Muscle of leg (tissue), 16 donors: ENCODE measurements at places on chromosomes 4 and X. TPM values are rescaled to one million over a fixed set of nuclear protein-coding genes. Genes with fewer than 3 reads are reported as not detected.

Gene ARHGAP6
- 8.5 TPM for polyA plus RNA-seq

Gene RFC1
- polyA plus RNA-seq, result 29.1 TPM

Gene TMPRSS11F
- polyA plus RNA-seq, result not detected

Gene ASB12
- 21.0 TPM for polyA plus RNA-seq

Gene PDZD4
- polyA plus RNA-seq, result 3.2 TPM

Gene TCEAL2
- 2.6 TPM for polyA plus RNA-seq

Gene VSIG4
- 14.1 TPM for polyA plus RNA-seq

Gene COL25A1
- 4.5 TPM for polyA plus RNA-seq

Gene CLTRN
- 0.46 TPM for polyA plus RNA-seq

Gene DMP1
- 0.07 TPM for polyA plus RNA-seq

Gene TAF7L
- 0.15 TPM for polyA plus RNA-seq

Gene GLUD2
- polyA plus RNA-seq, result 2.6 TPM

Gene STPG2
- polyA plus RNA-seq, result 0.12 TPM

Gene CDS1
- polyA plus RNA-seq, result 0.19 TPM

Gene FRG2
- not detected for polyA plus RNA-seq

DNA sequence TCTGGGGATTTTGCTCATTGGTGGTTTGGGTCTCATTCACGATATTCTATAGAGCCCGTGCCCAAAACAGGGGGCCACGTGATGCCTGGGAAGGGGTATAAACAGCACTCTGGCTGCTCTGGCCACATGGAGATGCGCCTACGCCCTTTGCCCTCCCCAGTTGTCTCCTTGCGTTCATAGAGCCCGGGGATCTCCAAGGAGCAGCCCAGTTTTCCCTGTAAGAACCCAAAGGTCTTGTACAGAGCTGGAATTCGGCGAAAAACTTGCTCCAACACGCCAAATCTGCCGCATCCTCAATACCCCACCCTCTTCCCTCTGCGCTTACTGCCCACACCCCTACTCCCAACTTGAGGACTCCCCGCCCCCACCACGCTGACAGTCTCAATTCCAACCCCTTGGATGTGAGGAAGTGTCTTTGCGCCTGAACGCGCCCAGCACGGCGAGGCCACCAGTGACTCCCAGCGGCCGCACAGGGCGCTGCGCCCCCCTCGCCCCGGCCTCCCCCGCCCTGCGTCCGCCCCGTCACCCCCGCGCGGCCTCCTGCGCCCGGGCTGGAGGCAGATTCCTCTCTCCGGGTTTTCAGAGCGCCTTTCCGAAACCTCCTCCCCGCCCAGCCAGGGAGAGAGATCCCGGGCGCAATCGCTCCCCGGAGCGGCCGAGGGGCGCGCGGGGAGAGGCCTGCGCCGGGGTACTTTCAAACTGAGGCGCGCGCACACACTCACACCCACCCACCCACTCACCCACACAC is at the start of gene NHS:
TSS of gene NHS (plus strand) at position 582 of the 748 bp plus-strand sequence. CDS start 558 bp downstream, outside the sequence.
- peak; percentile 86 for DNase-seq

GRCh38 chr4:145907390-145907789 is 31.2 kb downstream of the ZNF827 start:
- peak; percentile 33 for DNase-seq

DNA sequence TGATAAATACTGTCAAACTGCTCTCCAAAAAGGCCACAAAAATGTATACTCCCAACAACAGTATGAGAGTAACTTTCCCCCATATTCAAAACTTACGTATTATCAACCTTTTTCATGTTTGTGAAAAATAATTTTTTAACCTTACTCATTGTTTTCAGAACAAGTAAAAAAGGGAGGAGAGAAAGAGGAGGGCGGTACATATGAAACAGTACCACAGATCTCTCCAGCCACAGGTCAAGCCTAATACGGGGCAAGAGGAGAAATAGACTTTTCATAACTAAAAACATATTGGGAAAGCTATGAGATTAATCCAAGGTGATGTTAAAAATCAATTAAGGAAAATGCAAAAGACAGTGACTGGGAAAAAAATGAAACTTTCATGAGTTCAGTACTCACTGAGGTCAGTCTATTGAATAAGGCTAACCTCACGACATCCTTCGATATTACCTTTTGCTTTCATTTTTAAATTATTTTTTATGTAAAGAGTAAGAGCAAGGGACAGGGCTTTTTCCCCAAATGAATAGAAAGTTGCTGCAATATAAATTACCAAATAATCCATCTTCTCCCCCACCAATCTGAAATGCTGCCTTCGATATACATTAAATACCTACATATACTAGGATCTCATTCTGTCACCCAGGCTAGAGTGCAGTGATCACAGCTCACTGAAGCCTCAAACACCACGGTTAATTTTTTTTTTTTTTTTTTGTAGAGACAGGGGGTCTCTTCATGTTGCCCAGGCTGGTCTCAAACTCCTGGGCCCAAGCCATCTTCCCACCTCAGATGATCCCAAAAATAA is 25.3 kb downstream of the FBXW7 start:
- DNase-seq, result no peak

DNA sequence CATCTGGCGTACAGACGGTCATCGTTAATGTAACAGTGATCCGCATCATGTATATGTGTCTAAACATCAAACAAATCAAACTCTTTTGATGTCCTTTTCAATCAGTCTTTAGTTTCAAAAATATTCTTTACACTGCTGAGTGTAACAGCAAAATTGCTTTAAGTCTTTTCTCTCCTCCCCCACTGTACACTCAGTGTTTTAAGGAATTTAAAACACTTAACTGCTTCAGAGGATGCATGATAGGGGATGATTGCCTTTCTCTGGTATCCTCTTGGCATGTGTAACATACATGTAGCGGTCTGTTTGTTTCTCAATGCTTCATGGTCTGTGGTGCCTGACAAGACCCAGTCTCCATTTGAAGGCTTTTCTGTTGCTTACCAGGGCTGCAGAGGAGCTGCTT is 41.6 kb downstream of the LIMCH1 start:
- no peak for DNase-seq

DNA sequence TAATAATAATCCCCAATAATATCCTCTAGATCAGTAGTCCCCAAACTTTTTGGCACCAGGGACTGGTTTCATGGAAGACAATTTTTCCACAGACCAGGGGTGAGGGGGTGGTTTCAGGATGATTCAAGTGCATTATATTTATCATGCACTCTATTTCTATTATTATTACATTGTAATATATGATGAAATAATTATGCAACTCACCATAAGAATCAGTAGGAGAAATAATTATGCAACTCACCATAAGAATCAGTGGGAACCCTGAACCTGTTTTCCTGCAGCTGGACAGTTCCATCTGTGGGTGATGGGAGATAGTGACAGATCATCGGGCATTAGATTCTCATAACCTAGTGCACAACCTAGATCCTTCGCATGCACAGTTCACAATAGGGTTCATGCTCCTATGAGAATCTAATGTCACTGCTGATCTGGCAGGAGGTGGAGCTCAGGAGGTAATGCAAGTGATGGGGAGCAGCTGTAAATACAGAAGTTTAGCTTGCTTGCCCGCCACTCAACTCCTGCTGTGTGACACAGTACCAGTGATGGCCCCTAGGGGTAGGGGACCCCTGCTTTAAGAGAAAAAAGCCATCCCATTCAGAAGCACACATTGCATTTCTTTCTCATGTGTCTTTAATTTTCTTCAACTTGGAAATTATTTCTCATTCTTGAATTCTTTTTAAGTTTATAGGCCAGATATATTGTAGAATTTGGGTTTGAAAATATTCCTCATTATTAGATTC is 16.0 kb upstream of the SH3RF1 start:
- DNase-seq, result no peak

DNA sequence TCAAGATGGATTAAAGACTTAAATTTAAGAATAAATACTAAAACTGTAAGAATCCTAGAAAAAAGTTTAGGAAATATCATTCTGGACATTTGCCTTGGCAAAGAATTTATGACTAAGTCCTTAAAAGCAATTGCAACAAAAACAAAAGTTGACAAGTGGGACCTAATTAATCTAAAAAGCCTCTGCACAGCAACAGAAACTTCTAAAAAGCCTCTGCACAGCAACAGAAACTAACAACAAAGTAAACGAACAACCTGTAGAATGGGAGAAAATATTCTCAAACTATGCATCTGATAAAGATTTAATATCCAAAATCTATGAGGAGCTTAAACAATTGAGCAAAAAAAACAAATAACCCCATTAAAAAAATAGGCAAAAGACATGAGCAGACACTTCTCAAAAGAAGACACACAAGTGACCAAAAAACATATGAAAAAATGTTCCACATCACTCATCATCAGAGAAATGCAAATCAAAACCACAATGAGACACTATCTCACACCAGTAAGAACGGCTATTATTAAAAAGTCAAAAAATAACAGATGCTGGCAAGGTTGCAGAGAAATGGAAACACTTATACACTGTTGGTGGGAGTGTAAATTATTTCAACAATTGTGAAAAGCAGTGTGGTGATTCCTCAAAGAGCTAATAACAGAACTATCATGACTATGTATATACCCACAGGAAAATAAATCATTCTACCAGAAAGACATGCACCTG is 5.5 kb upstream of the OPRPN start:
- DNase-seq, result no peak

GRCh38 chr4:96407225-96407624 is 567.3 kb downstream of the PDHA2 start:
- DNase-seq, result no peak

DNA sequence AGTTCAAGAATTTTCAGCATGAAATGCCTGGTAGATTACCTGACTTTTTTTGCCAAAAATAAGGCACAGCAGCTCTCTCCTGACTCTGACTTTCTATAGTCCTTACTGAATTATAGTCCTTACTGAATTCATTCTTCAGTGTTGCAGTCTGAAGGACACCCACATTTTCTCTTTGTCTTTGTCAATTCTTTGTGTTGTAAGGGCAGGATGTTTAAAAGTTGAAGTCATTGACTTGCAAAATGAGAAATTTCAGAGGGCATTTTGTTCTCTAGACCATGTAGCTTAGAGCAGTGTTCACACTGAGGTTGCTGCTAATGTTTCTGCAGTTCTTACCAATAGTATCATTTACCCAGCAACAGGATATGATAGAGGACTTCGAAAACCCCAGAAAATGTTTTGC is 168.0 kb downstream of the SOWAHB start:
- no peak for DNase-seq

DNA sequence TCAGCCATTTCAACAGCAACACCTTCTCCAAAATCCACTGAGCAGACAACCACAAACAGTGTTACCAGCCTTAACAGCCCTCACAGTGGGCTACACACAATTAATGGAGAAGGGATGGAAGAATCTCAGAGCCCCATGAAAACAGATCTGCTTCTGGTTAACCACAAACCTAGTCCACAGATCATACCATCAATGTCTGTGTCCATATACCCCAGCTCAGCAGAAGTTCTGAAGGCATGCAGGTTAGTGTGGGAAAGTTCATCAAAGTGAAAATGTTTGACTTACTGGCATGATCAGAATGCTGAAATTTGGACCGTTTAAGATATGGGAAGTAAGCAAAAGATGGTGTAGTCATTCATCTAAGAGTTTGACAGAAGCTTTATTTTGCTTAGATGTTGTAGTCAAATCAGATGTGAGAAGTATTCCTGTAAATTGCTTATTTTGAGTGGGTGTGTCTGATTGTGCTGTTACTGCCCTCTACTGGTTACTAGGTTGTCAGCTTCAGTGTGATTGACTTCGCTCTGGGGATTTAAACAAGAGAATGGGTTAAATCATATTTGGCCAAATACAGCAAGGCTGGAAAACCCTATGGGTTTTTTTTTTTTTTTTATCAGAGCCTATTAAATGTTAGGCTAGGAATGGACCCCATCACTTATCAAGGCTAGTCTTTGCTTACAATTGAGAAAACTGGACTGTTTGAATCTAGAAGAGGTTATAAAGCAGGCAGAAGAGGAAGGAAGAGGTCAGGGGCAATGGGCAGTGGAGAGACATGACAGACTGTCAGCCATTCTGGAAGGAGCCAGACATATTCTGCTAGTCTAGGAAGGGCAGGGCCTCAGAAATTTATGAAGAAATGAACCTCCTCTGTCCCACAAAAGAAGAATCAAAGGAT is 130.3 kb downstream of the DIPK2B start:
- peak; percentile 54 for DNase-seq

DNA sequence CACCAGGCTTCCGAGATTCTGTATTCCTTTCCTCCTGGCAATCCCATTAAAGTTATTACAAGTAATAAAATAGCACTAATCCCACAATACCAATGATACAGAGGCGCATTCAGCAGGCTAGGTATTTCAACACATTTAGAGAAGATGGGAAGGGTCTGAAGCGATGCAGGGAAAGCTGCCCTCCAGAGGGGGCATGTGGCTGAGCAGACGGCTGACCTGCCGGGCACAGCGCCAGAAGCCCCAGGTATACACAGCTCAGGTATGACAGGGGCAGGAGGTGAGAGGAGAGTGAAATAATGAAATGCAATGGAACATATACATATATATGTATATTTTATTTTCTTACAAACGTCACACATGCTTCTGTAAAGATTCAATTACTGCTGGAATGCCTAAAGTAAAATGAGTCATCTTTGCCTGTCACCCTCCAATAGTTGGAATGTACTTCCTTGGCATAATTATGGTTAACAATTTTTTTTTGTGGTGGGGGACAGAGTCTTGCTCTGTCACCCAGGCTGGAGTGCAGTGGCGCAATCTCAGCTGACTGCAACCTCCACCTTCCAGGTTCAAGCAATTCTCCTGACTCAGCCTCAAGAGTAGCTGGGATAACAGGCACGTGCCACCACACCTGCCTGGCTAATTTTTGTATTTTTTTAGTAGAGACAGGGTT is 21.3 kb upstream of the CDKN2AIP start:
- no peak for DNase-seq

- DNase-seq, result peak; percentile 9
Measured at GRCh38 chr4:151930372-151930771, 169.6 kb upstream of the GATB start.

DNA sequence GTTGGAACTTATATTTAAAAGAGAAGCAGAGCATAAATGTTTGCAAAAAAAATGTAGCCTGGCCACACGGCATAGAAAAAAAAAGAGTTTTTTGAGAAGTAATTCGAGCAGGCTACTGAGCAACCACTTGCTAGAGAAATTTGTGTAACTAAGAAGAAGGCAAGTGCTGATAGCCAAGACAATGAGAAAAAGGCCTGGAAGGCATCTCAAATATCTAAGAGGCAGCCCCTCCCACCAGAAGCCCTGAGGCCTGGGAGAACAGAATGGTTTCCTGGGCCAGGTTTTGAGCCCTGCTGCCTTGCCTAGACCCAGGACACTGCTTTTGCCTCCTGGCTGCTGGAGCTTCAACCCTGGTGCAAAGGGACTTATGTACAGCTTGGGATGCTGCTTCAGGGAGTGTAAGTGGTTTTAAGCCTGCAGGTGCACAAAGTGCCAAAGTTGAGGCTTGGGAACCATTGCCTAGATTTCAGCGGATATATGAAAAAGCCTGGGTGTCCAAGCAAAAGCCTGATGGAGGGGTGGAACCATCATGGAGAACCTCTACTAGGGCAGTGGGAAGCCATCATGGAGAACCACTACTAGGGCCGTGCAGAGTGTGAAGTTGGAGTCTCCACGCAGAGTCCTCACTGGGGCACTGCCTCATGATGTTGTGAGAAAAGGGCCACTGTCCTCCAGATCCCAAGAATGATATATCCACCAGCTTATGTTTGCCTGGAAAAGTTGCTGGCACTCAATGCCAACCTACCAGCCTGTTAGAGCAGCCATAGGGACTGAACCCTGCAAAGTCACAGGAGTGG is 9.7 kb downstream of the TECRL start:
- no peak for DNase-seq

- DNase-seq, result no peak
Measured at GRCh38 chr4:180581061-180581460, 1662.1 kb upstream of the TENM3 start.
